ENCODE measurements at places on chromosomes 4 and X.

- no peak for DNase-seq
These were observed 90.5 kb upstream of the ZNF827 start for GRCh38 chr4:146029147-146029546.

GRCh38 chrX:10971759-10972158, 139.4 kb upstream of the HCCS start:
- DNase-seq: no peak

- no peak for DNase-seq
These were observed 10.8 kb upstream of the SFRP2 start for GRCh38 chr4:153799694-153800074.

DNA sequence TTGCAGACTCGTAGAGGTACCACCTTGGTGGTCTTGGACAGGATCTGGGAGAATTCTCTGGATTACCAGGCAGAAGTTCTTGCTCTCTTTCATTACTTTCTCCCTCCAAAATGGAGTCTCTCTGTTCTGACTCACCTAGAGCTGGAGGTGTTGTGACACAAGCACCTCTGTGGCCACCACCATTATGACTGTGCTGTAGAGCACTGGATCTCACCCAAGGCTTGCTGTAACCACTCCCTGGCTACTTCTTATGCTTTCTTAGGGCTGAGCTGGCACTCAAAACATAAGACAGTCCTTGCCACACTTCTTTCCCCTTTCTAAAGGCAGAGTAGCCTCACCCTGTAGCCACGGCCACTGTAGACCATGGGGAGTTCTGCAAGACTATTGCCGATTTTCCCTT, 296.6 kb upstream of the DIPK2B start:
- no peak for DNase-seq

DNA sequence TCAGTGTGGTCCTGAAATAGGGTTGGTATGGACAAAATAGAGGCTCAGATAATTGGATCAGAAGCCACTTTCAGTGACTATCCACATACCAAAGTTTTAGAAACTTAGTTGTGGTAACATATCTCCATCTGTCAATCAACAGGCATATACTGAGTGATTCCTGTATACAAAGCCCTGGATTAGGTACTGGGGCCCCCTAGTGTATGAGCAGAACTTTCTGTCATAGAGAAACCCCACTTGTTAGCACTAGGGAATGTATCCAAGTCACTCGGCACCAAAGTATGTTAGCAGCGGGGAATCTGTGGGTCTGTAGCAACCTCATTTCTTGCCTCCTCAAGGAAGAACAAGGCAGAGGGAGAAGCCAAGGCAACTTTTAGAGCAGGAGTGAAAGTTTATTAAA, 50.7 kb downstream of the MAP7D3 start:
- no peak for DNase-seq

GRCh38 chrX:45009371-45010000, 136.5 kb downstream of the KDM6A start:
- DNase-seq: no peak

DNA sequence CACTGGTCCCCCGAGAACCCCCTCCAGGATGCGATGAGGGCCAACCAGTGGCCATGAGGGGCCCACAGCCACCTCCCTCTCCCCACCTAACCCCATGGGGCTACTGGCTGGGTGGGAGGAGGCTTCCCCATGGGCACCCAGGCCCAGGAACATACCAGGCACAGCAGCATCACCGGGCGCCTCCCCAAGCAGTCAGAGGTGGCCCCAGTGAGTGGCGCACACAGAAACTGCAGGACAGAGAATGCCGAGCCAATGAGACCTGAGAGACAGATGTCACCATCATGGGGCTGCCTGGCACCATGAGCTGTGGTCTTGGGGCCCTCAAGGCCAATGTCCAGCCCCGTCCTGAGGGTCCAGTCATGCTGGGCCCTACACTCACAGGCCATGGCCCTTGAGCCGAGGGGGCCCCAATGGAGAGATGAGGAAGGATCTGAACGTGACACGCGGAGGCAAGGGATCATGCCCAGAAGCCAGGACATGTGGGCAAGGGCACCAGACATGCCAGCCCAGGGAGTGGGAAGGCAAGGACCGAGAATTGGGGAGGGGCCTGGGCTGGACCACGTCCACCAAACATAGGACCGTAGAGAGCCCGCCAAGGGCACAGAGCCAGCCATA, 30.1 kb downstream of the NOP14 start:
- DNase-seq: no peak

DNA sequence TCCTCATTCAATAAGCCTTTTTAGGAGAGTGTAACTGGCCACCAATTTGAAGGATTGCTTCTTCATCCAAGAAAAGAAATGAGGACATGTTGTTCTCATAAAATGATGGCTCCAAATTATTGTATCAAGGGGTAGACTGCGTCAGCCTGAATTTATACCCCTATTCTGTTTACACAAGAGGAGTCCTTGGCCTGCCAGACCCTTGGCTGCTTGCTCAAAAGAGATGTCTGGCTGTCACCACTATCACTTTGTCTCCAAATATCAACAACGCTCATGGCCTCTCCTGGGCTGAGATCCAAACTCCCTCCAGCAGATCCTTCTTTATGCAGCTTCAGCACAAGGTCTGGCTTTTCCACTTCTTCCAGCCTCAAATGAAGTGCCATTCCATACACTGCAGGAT, 127.9 kb downstream of the OR13H1 start:
- no peak for DNase-seq

All from activated gamma-delta T cell treated with Interleukin-2 at 50 U/mL for 16 hours (primary cell).